ENCODE measurements at places on chromosomes 4 and X.

DNA sequence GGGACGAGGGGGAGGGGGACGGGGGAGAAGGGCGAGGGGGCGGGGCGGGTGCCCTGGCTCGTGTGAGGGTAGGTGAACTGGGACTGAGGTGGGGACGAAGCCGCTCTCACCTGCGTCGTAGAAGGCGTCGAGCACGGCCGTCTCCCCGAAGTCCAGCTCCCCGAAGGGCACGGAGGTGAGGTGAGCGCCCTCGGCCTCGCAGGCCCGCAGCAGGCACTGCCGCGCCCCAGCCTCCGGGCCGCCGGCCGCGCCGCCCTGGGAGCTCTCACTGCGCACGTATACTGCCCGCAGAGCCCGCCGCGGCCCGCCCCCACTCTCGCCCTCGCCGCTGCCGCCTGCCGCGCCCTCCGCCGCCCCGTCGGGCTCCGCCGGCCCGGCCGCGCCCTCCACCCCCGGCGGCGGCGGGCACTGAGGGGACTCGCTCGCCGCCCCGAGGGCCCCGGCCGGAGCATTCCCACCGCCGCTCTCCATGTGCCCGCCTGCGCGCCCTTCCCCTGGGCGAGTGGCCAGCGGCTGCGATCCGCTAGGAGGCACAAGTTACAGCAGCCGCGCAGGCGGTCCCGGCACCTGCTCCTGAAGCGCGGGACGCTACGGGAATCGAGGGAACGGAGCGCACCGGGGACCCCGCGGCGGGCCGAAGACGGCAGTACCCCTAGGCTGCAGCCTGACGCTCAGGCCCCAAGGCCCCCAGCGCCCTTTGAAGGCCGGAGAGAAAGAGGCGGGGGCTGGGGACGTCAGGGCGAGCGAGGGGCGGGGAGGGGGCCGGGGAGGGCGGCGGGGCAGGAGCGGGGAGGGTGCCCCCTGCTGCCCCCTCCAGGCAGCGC lies at the start of gene MAP3K15:
Gene MAP3K15, minus strand, starts transcription at position 718 of the 824 bp plus-strand sequence. Its CDS starts 247 bp downstream, at position 471.
- no peak for DNase-seq

DNA sequence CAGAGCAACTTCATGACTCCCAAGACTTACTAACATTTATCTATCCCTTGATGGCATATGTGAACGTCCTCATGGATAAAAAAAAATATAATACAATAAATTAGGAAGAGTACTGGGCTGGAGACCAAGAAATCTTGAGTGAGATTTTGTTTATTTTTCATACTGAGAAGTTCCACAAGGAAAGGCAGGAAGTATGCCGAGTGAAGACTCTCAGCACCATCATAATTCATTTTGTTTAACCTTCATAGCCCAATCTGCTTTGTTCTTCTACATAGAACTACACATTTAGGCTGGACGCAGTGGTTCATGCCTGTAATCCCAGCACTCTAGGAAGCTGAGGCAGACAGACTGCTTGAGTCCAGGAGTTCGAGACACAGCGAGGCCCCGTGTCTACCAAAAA lies 198.3 kb downstream of the NSUN7 start:
- no peak for DNase-seq

DNA sequence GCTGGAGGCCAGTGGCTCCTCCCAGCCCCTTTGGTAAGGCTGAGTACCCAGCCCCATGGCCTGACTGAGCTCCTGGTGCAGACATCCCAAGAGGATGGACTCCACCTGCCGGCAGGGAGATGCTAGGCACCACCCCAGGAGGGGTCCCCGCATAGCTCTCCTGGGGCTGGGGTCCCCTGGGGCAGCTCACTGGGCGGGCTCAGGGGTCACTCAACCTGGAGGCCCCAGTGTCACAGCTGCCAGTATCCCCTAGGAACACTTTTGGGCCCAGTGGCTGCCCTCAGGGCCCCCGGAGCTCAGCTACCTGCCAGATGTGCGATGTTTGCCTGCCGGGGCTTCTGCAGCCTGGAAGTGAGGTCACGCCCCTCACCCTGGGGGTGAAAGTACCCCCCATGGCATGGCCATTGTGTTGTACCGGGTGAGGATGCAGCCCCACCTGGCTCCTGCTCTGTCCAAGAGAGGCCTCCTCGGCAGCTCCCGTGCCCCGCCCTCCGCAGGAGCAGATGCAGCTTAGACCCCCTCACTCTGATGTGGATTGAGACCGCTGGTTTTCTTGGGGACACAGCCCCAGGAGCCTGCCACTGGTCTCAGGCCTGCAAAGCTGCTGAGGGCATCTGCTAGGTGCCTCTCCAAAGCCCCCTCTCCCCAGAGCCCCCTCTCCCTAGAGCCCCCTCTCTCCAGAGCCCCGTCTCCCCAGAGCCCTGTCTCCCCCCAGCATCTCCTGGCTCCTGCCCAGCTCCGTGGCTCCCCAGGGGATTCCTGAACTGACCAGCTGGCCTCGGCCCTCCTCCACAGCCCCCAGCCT lies 6.7 kb upstream of the HGFAC start:
- no peak for DNase-seq

GRCh38 chrX:70480660-70481018 lies 36.0 kb downstream of the DLG3 start:
- no peak for DNase-seq

GRCh38 chrX:31280580-31280979 lies 208.7 kb upstream of the FTHL17 start:
- DNase-seq, result no peak

DNA sequence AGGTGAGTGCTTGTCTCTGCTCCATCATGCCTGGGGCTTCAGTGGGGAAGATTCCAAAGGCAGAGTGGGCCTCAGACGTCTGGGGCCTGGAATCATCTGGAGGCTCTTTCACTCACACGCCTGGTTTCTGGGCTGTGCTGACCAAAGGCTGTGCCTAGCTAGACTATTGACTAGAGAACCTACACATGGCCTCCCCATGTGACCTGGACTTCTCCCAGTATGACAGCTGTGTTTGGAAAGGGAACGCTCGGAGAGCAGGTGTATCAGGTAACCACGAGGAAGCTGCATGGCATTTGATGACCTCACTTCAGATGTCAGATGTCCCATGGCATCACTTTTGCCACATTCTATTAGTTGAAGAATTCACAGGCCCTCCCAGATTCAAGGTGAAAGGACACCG lies 51.0 kb downstream of the ADGRL3 start:
- no peak for DNase-seq

DNA sequence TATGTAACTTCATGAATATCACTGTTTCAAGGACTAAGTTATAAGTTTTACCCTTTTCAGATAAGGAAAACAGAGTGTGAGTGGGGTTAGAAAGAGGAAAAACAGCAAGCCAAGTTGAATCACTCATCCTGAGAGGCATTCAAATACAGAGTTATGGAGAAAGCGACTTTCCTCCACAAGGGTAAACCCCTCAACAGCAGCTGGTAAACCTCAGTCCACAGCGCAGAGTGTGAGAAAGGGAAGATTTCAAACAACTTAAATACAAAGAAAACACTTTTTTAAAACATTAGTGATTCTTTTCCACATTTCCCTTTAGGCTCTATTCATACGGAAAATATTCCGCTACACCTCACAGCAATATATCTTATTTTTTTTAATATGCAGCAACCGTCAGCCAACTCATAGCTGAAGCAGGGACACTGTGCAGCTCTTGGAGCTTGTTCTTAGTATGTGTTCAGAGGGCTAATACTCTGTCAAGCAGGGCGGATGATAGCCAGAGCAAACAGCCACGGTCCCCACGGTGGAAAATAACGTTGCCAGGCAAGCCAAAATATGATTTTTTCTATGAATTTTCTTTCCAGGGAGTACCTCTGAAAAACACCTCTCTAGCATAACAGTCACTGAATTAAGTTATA lies 488.9 kb upstream of the FAT1 start:
- no peak for DNase-seq

DNA sequence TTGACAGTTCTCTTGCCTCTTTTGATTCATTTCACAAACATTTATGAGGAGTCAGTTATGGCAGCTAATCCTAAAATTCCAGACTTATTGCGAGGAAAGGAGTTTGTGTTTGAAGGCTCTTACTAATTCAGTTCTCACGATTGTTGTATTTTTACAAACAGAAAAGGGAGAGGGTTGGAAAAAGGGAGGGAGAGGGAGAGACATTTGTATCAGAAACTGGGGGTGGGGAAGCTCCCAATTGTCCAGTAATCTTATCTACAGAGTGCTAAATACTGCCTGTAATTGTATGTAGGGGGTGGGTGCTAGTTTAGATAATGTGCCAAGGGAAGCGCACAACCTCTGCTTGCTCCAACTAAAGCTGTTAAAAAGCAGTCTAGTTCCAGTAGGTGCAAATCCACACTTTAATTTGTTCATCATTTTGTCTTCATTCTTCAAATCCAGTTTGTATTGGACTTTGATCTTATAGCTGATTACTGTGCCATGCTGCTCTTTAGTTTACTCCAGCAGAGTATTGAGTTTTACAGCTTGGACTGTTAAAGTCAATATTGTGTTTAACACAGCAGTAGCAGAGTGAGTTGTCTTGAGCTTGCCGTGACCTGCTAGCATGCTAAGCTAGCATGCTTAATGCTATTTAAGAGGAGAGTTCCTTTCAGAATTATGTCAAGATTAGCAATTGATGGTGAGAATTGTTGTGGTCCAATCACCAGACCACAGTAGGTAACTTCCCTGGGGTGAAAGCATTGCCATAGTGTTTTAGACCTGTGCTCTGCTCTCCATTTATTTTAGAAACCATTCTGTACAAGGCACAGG lies 13.9 kb downstream of the FNIP2 start:
- no peak for DNase-seq

DNA sequence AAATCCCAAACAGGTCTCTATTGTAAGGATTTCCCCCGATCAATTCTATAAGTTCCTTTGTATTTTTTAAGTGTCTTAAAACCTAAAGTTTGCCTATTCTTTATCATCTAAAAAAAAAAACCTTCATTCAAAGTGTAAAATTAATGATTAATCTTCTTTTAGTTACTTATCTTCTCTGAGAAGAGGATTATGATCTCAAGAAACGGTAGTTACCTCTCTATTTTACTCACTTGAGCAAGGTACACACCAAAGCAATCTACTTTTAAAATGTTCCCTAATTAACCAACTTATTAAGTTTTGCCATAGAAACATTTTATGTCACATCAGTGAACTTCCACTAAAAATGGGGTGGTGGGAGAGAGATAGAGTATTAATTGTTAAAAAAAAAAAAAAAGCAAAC lies 15.2 kb upstream of the GALNT7 start:
- DNase-seq, result no peak

- no peak for DNase-seq
These were observed 6.1 kb upstream of the LDOC1 start for GRCh38 chrX:141183000-141183399.

- no peak for DNase-seq
These were observed 49.7 kb upstream of the NPNT start for GRCh38 chr4:105845559-105845958.

- DNase-seq, result no peak
These were observed 14.3 kb downstream of the FAM47B start for GRCh38 chrX:34956916-34957315.

GRCh38 chr4:74167585-74167984 lies 9.7 kb downstream of the MTHFD2L start:
- no peak for DNase-seq

DNA sequence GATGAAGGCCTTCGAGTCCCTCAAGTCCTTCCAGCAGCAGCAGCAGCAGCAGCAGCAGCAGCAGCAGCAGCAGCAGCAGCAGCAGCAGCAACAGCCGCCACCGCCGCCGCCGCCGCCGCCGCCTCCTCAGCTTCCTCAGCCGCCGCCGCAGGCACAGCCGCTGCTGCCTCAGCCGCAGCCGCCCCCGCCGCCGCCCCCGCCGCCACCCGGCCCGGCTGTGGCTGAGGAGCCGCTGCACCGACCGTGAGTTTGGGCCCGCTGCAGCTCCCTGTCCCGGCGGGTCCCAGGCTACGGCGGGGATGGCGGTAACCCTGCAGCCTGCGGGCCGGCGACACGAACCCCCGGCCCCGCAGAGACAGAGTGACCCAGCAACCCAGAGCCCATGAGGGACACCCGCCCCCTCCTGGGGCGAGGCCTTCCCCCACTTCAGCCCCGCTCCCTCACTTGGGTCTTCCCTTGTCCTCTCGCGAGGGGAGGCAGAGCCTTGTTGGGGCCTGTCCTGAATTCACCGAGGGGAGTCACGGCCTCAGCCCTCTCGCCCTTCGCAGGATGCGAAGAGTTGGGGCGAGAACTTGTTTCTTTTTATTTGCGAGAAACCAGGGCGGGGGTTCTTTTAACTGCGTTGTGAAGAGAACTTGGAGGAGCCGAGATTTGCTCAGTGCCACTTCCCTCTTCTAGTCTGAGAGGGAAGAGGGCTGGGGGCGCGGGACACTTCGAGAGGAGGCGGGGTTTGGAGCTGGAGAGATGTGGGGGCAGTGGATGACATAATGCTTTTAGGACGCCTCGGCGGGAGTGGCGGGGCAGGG lies 568 bp downstream of the HTT start:
- no peak for DNase-seq

DNA sequence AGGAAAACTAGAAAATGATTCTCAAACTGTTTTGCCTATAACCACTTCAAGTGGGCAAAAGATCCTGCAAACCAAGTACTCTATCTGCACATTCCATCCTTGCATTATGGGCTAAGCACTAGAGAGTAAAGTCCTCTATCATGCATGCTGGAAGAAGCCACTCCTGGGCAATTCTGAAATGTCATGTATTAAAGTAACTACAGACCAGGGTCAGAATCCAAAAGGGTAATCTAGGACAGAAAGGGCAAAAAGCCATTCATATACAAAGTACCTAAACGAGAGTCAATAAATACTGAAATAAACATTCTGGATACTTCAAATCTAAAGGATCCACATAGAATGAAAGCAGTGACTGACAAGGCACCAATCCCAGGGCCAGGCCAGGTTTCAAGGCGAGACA lies 1.0 kb downstream of the SNX12 start:
- DNase-seq, result no peak

GRCh38 chrX:115616943-115617563 lies 56.1 kb downstream of the PLS3 start:
- DNase-seq, result no peak

DNA sequence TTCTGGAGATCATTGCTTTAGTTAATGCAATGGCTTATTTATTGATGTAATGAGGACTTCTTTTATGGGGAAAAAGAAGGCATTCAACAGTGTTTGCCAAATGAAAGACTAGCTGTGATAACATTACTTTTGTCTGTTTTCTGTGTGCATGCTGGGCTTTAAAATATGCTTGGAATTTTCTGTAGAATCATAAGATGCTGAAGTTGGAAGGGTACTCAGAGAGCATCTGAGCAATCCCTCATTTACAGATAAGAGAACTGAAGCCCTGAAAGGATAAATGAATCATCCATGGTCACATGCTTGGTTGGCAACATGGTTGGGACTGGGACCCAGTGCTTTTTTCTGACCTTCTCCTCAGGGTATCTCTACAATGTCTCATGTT lies 31.4 kb upstream of the PITX2 start:
- DNase-seq, result no peak

GRCh38 chr4:38512840-38513239 lies 151.2 kb upstream of the KLF3 start:
- DNase-seq, result no peak

Data from stimulated activated CD8-positive, alpha-beta memory T cell treated with anti-CD3 and anti-CD28 coated beads, Interleukin-4, amount 100 ng/mL, for 4 hours (primary cell).